ENCODE measurements at places on chromosomes 7 and 10.

DNA sequence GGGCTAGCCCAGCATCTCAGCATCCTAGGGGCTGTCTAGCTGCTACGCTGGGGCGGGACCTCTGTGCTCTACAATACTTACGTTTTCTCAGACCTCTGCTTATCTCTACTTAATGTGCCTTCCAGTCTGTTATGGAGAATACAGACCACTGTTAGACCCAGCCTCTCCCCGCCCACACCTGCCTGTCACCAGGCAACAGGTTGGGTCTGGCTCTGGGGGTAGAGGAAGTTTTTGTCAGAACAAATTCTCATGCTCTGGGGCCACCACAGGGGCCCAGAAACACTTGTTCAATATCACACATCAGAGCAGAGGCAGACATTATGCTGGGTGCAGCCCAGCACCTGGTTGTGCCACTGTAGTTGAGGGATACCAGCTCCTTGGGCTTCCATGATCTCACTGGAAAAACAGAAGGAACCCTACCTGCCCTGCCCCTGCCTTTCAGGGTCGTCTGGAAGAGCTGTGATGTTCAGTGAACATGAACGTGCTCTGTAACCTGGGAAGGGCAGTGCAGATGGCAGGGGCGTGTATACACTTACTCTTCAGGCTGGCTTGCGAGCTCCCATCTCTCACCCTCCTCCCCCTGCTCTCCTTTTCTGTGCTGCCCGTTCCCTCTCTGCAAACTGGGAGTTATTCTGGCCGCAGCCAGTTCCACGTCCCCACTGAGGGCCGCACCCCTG is 135.2 kb upstream of the PODXL start:
- DNase-seq: no peak

- no peak for DNase-seq
Observed at GRCh38 chr10:82953909-82954308, 1078.9 kb downstream of the NRG3 start.

- no peak for DNase-seq
Observed at GRCh38 chr7:114843102-114843501, 78.8 kb upstream of the MDFIC start.

DNA sequence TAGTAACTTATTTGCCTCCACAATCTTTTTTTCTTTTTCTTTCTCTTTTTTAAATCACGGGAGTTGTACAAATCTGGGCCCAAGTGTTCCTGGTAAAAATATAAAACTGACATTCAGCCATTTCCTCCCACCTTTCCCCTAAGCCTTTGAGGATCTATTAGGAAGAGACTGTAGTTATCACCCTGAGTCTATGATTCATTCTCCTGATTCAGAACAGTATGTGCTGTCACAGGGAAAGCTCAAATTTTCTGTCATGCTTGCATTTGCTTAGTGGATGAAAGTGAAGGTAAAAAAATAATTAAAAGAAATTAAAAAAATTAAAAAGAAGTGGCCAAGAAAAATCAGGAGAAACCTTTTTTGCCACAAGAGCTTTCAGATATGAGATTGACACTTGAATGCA is 71.7 kb downstream of the KIF20B start:
- DNase-seq: peak; percentile 47

DNA sequence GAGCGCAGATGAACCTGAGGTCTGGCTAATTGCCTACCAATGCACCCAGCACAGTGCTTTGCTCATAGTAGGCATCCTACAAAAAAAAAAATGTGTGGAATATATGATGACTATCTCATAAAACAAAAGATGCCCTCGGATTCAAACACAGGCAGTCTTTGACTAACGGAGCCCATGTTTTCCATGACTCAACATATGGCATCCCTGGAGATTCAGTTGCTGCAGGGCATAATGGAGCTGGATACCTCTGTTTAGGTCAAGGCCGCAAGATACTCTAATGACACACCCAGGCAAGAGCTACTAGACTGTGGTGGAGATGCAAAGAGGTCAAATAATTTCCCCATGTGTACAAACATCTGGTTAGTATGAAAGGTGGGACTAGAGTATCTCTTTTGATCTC is 16.3 kb downstream of the CUBN start:
- no peak for DNase-seq

- no peak for DNase-seq
Observed at GRCh38 chr7:66060796-66061195, 14.8 kb upstream of the ASL start.

DNA sequence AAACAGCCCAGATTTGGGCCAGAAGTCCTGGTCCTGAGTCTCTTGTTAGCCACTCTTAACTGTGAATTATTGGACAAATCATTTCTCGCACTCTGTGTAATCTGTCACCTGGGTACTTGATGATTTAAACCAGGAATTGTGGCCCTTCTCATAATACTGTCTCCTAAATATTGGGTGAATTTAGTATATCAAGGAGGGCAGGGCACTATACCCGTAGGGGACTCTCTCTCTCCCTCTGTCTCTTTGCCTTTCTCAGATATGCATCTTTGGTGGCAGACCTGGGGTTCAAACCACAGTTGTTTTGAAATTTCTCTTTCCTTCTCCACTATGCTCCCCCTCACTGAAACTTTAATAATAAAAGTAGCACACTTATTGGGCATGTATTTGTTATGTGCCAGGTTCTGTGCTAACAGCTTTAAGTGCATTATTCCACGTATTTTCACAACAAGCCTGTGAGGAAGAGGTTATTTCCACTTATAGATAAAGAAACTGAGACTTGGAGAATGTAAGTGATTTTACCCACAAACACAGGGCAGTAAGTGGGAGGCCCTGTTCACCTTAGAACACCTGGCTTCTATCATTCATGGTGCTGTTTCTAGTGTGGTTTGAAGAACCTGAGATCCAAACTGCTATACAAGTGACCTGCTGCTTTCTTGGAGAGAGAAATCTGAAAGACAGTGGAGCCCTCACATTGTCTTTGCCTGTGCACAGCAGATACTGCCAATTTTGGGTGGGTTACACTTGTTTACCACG is 11.8 kb downstream of the FAS start:
- DNase-seq: no peak

GRCh38 chr10:120749072-120749471 is 102.1 kb upstream of the WDR11 start:
- DNase-seq: no peak
